NCI-H526 treated with DMSO at 0.1 percent for 48 hours (cell line): ENCODE measurements at places on chromosomes 4 and X.

GRCh38 chrX:138917781-138918180 is 206.3 kb upstream of the FGF13 start:
- DNase-seq, result no peak

DNA sequence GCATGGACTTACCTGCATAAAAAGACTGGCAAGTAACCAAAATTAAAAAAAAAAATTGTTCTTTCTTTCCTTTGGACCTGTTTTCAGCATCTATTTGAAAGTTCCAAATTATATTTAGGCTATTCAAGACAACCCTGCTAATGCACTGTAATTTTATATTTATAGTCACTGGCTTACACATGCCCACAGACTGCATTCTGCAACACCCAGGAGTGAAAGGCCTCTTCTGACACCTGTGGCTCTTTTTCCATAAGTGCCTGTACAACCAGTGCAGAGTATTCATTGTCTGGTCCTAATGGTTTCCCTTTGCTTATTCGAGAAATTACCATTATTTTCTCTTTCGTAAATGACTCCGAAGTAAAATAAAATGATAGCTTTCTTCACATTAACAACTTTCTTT is 143.3 kb downstream of the RNF150 start:
- DNase-seq, result no peak

DNA sequence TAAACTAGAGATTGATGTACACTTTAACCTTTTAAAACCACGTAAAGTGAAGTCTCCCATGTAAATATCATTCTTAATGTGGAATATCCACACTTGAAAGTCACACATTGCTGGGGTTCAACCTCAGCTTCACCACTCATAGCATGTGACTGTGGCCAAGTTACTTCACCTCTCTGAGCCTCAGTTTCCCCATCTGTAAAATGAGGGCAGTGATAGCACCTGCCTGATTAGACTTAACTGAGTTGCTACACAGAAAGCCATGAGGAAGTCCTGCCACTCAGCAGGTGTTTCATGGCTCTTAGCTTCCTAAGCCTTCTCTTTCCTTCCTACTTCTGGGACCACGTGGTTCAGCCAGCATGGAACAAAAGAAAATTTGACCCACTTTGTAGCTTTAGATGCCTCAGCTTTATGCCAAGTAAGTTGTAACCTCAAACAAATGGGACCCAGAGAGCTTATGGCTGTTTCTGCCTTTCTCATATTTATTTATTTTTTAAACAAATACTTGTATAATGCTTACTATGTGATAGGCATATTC is 277.3 kb upstream of the KLF3 start:
- no peak for DNase-seq

- DNase-seq, result no peak
Observed at GRCh38 chrX:12145402-12145801, 7.1 kb downstream of the FRMPD4 start.

DNA sequence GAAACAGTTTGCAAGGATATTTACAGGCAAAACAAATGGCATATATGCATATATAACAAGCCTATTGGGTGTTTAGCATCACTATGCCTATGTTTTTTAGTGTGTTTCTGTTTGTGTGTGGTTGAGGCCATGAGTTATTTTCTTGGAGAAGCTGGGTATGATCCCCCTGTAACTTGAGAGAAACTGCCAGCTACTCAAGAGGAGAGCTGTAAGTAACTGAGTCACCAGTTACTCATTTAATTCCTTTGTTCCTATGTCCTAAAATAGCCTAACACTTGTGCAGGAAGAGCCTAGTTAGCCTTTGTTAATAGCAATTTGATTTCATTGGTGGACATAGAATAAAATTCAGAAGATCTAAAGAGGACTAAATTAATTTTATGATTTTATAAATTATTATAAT is 79.1 kb downstream of the PWWP3B start:
- DNase-seq, result no peak

DNA sequence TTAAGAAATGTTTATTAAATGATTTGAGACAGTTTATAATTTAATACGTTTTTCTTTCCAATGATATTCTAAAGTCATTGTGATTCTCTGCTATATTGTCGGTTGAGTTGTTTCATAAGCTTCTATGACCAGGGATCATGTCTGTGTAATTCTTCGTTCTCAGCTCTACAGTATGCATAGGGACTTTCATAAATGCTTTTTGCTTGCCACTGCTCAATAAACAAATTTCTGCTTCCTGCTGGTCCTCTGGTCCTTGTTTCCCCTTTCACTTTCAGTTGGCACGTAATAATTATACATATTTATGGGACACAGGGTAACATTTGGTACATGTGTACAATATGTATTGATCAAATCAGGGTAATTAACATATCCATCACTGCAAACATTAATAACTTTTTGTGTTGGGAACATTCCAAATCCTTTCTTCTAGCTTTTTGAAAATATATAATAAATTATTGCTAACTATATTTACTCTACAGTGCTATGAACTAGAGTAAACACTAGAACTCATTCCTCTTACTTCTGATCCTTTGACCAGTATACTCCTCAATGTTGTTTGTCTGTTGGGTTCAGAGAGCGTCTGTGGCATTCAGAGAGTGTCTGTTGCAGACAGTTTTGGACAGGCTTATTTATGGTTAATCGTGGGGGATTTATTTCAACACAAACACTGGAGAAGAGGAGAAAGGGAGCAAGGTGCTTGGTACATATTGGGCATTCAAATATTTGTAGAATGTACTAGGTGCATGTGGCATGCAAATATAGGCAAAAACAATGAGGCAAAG is 68.3 kb upstream of the SPANXB1 start:
- DNase-seq, result no peak

GRCh38 chrX:65813245-65813644 is 145.8 kb downstream of the MSN start:
- no peak for DNase-seq

DNA sequence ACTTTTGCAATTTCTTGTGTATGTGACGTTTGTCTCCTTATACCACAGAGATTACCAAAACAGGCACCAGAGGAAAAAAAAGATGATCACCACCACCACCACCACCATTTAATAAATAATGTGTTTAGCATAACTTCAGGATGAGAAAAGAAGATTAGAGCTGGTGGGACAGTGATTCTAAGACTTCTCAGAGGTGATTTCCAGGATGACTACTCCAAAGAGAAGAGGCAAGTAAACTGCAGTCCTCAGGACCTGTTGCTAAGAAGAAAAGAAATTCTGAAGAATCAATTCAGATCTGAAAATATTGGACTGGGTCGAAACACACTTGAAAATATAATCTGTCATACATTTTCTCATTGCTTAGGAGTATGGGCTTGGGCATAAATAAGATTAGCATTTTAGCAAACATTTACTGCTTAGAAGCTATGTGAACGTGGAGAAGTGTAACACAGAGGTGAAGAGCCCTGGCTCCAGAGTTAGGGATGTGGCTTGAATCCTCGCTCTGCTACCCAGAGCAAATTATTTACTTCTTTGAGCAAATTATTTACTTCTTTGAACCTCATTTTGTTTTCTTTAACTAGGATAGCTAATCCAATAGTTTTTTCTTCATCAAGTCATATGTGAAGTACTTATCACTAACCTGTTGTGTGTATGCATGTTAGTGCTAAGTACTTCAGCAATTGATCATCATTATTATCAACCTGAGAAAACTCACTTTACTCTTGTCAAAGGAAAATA is 10.5 kb upstream of the YTHDC1 start:
- no peak for DNase-seq

- DNase-seq, result no peak
Observed at GRCh38 chr4:149715822-149716585, 99.6 kb downstream of the IQCM start.

GRCh38 chr4:6641164-6641970 is 882 bp downstream of the MRFAP1 start:
- peak; percentile 13 for DNase-seq

- no peak for DNase-seq
Observed at GRCh38 chr4:8112036-8112576, 46.5 kb downstream of the ABLIM2 start.

DNA sequence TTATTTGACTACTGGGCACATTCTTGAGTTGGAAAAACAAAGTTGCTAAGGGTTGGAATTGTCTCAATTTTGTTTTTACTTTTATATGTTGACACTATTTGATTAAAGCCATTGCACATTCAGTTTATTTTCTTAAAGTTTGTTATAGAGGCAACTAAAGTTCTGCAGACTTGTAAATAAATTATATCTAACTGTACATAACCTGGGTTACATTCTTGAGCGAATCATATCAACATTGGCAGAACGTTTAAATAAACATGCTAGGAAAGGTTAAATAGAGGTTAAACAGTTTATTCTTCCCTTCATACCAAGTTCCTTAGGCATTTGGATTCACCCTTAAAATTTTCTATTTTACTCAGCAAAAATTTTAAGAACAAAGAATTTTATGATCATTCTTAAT is 74.5 kb downstream of the UCHL1 start:
- no peak for DNase-seq

- no peak for DNase-seq
Observed at GRCh38 chr4:39648827-39649558, 10.3 kb upstream of the SMIM14 start.

- DNase-seq, result no peak
Observed at GRCh38 chrX:100975212-100975611, 5.7 kb downstream of the ARL13A start.

- no peak for DNase-seq
Observed at GRCh38 chr4:86506591-86506990, 87.5 kb upstream of the PTPN13 start.

- no peak for DNase-seq
Observed at GRCh38 chrX:40012868-40013265, 84.9 kb downstream of the BCOR start.

- DNase-seq, result no peak
Observed at GRCh38 chr4:144356941-144357381, 216.4 kb upstream of the GYPA start.

GRCh38 chr4:23238848-23239247 is 546.1 kb downstream of the GBA3 start:
- DNase-seq, result no peak

DNA sequence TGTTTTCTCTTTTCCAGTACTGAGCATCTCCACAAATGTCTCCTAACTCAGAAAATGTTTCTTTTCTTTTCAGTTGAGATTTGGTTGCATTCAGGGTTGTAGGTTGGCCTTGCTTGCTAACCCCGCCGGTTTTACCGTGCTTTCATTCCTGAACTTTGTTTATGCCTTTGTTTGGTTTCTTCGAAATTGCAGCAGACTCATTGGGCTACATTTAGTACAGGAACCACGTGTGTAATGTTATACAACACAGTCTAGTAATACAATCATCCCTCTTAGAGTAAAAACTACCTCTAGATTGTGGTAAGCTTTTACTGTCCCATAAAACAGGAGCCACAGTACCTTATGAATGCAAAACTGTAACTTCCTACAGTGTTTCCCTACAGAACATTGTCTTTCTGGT is 57.9 kb downstream of the CCKAR start:
- no peak for DNase-seq

GRCh38 chr4:11039634-11040131 is 355.1 kb upstream of the CLNK start:
- DNase-seq, result no peak

GRCh38 chr4:6674500-6675149 is 19.1 kb upstream of the S100P start:
- peak; percentile 59 for DNase-seq

DNA sequence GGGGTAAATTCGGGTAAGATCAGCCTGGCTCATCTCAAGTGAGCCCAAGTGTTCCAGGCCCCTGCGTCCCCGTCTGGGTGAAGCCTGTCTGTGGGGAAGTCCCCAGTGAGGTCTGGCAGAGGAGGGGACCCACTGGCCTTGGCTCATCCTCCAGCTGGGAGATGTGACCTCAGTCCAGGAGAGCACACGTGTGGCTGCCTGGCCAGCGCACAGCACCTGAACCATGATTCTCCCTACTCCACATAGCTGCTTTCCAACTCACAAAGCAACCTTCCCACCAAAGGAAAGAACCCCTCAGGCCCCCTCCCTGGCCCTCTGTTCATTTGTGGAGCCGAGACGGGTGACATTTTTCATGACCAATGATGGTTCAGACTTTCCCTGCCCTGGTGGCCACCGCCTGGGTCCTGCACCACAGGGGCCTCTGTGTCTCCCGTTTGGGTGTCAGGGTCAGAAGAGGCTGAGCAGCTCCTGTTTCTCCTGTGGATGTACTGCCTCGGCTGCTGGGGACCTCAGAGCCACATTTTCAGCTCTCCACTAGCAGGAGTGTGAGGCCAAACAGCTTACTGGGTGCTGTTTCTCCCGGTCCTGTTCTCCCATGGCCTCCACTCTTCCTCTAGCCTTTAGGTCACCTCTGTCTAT is 111.4 kb downstream of the CPZ start:
- DNase-seq, result no peak

DNA sequence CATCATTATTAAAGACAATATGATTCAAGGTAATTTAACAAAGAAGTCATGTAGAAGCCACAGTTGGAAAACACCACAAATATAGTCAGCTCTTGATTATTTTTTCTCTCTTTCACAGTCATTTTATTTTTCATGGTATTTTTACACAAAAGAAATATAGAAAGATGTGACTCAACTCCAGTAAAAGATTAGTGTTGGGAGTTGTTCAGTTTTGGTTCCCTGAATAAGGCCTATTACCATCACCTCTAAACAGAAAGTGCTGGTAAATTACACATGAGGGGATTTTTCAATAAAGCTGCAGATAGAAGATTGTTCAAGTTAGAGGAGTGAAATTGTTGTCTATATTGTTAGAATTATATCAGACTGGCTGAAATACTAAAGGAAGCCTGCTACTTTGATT is 107.0 kb downstream of the DDIT4L start:
- DNase-seq, result no peak

DNA sequence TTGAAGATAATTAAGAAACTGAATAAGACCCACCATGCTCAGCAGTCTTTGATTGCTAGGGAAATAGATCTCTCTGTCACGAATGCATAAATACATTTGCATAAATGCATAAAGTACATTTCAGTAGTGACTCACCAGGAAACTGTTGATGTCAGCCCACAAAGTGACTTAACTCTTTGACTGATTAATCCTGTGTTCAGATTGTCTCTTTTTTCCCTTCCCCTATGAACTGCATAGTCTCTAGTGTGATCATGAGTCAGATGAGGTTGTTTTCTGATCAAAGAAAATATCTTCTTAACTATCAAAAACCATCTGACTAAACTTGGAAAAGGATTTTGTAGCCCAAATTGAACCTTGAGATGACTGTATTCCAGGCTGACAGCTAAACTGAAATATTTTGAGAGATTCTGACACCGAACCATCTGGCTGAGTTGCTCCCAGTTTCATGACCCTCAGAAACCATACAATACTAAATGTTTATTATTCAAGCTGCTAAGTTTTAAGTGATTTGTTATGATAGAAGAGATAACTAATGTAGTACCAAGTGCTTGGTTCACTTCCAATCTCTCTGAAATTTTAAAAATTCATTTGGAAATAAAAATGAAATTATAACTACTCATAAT is 1381.5 kb upstream of the AGA start:
- DNase-seq, result no peak
